Activated CD8-positive, alpha-beta memory T cell treated with anti-CD3 and anti-CD28 coated beads, Interleukin-2, amount 10 ng/mL, durations not matched to agents 7 days and 5 days (primary cell): ENCODE measurements at places on chromosomes 11 and 22. TPM values are rescaled to one million over a fixed set of nuclear protein-coding genes. Genes with fewer than 3 reads are reported as not detected.

The GLB1L2 gene
- total RNA-seq, result 1.3 TPM

The MOGAT2 gene
- total RNA-seq, result not detected

The MRGPRE gene
- not detected for total RNA-seq

The OR5D18 gene
- not detected for total RNA-seq

The TNNT3 gene
- total RNA-seq, result 1.1 TPM

The IFITM1 gene
- total RNA-seq, result 459 TPM

The NXPE2 gene
- total RNA-seq, result not detected

The SMC1B gene
- total RNA-seq, result 0.68 TPM

The SLC22A8 gene
- not detected for total RNA-seq

The OR56A1 gene
- not detected for total RNA-seq

The KDM4E gene
- not detected for total RNA-seq

The GCAT gene
- 14.9 TPM for total RNA-seq

The SYT8 gene
- not detected for total RNA-seq

The LRRC10B gene
- 0.09 TPM for total RNA-seq

The APOL1 gene
- 61.6 TPM for total RNA-seq

The INPP5J gene
- 0.14 TPM for total RNA-seq

The PGM2L1 gene
- 10.1 TPM for total RNA-seq

The TMPRSS5 gene
- 0.61 TPM for total RNA-seq

The KRTAP5-11 gene
- total RNA-seq, result not detected

The OR51S1 gene
- total RNA-seq, result not detected

The OR6T1 gene
- total RNA-seq, result not detected

The PRPF19 gene
- 125 TPM for total RNA-seq

The KRTAP5-7 gene
- not detected for total RNA-seq

The MIOX gene
- total RNA-seq, result 0.61 TPM

The IRAG1 gene
- total RNA-seq, result not detected

The NARS2 gene
- total RNA-seq, result 20.0 TPM

The TRPM5 gene
- total RNA-seq, result not detected

The LDHA gene
- 826 TPM for total RNA-seq

The FGF3 gene
- total RNA-seq, result not detected

The VPREB3 gene
- total RNA-seq, result not detected

The RASGRP2 gene
- 123 TPM for total RNA-seq

The IGSF22 gene
- 0.64 TPM for total RNA-seq

The CDC45 gene
- total RNA-seq, result 94.8 TPM

The C11orf86 gene
- not detected for total RNA-seq

The CCDC73 gene
- 0.47 TPM for total RNA-seq

The ANO9 gene
- total RNA-seq, result 33.0 TPM

The SAA2 gene
- total RNA-seq, result not detected

The APOBEC3A gene
- not detected for total RNA-seq

The TREH gene
- not detected for total RNA-seq

The VSIG2 gene
- total RNA-seq, result not detected

The MAPK12 gene
- total RNA-seq, result 13.9 TPM

The MUC6 gene
- total RNA-seq, result not detected

The CD6 gene
- total RNA-seq, result 181 TPM

The CALCA gene
- total RNA-seq, result not detected

The KIAA0930 gene
- 38.6 TPM for total RNA-seq

The TRIM21 gene
- 56.0 TPM for total RNA-seq

The CYB5R2 gene
- total RNA-seq, result 1.5 TPM

The SLC17A6 gene
- total RNA-seq, result not detected
